NCI-H524 treated with DMSO at 0.1 percent for 48 hours (cell line): ENCODE measurements at places on chromosomes 11 and 22.

DNA sequence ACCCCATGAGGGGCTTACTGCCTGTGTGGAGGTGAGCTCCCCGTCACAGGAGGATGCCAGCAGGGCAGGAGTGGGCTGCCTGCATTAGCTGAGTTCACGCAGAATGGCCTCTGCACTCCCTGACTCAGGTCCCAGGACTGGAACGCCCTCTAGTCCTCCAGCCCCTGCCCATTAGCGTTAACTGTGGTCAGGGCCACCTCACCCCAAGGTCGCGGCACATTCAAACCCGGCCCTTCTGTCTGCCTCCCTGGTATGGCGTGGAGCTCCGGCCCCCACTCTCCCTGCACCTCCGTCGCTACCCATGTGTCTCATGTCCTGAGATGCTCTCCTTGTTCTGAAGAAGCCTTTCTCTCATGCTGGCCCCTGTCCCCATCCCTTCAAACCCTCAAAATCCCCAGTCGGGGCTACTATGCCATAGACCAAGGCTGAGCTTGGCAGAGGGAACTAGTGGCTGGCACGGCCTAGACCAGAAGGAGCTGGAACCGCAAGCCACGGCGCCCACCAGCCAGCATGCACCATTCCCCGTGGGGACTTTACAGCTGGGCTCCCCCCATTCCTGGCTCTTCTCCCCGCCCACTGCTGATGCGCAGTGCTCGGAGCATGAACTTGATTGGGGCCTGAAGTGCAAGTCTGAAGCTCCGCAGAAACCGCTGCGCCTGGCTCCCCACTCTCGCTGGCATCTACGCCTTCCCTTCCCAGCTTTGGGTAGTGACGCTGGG, 79.5 kb upstream of the RTL6 start:
- no peak for DNase-seq

DNA sequence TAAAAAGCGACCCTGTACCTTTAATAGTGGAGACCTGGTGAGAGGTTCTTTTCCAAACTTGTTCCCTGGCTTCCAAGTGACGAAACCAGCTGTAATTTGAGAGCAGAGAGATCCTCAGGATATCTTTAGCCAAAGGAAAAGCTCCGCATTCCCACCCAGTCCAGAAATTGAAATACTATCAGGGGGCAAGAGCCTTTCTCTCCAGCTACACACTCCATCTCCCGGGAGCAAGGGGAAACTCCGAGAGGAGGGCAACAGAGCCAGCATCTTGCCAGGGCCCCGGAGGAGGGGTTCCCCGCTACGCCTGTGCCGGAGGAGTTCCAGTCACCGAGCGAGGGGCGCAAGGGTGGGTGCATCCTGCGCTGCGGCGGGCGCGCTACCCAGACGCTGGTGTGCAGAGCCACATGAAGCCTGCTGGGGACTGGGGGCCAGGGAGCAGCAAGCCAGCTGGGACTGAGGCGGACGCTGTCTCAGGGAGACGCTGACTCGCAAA, at the start of gene FIBIN:
Gene FIBIN (plus strand): TSS at position 148 of the 493 bp plus-strand sequence. CDS start 415 bp downstream, outside the sequence.
- no peak for DNase-seq

GRCh38 chr11:95359756-95360155, 128.8 kb upstream of the SESN3 start:
- no peak for DNase-seq

- no peak for DNase-seq
Measured at GRCh38 chr11:13685461-13686108, 17.1 kb downstream of the FAR1 start.

DNA sequence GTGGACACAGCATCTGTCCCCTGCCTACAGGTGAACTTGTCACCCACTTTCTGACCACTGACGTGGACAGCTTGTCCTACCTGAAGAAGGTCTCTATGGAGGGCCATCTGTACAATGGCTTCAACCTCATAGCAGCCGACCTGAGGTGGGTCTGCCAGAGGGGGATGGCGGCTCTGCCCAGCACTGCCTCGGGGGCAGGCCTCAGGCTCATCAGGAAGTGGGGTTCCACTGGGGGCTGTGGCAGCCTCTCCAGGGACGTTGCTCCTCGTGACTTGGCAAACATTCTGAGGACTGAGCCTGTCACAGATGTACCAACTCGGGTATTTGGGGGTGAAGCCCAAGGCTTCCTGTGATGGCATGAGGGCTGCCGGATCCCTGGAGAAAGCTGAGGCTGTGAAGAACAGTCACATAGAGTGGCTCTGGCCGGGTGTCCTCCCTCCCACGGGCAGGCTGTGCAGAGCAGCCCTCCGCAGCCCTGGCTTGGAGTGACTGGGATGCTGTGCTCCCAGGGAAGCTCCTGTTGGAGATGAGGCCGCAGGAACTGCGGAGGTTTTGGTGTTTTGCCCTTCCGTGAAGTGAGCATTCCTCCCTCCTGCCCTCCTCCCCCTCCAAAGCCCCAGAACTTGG, 26.5 kb upstream of the DGCR8 start:
- no peak for DNase-seq
